ENCODE measurements at places on chromosomes 5 and 9.

DNA sequence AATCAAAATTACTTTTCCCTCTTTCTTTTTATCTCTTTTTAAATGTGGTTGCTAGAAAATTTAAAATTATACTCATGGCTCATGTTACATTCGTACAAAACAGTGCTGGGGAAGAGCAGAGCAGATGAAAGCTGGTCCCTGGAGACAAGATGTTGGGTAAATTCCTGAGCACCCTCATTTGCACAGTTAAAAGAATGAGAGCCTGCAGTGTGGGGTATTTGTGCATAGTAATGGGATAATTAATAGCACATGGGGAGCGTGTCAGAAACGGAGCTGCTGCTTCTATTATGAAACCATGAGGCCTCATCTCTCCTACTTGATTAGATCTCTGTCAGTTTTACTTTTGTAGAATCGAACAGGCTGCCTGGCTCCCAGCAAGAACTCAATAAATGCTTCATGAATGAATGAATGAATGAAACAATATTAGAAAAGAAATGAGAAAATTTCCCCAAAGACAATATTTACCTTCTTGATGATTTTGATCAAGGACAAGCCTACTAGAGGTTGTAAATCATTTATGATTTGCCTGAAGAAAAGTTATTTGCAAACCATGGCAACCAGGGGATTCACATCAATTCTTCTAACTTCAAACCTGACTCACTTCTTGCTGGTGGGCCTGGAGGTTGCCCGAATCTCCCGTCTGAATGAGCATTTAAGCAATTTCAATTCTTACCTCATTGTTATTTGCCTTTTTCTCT is 177.2 kb upstream of the TUT7 start:
- DNase-seq, result no peak

GRCh38 chr5:116531117-116531516 is 43.5 kb downstream of the SEMA6A start:
- DNase-seq, result no peak

DNA sequence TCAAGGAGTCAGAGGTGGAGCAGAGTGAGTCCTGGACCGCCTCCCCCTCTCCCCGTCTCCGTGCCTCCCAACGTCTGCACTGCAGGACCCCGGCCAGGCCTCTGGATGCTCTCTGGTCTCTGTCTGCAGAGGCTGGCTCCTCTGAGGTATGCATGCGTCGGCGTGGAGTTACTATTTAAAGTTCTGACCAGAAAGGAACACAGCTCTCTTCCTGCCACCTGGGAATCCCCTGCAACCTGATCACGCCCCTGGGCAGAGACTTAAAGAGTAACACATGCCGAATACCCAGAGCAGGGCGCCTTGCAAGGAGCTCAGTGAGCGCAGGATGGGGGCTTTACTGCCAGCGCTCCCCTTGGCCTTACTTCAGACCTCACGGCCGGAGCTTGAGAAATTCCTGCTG is 16.0 kb downstream of the ANXA6 start:
- no peak for DNase-seq

DNA sequence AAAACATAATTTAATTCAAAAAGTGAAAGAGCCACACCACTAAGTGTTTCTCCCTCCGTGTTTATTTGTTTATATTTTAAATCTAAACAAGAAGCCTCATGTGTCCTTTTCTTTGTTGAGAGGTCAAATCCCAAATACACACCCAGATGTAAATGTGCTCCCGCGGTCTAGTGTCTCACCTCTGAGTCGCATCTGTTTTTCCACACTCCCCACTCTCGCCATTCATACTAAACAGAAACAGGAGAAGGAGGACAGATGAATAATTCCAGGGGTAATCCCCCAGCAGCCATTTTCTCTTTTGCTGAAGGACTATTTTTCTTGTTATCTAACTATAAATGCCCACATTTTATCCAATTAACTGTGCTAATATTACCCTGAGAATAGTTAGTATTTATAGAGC is 361.6 kb upstream of the RIOK2 start:
- DNase-seq, result no peak

- no peak for DNase-seq
Observed at GRCh38 chr5:44619875-44620610, 188.7 kb upstream of the MRPS30 start.

- no peak for DNase-seq
Observed at GRCh38 chr9:130340011-130340410, 74.5 kb downstream of the HMCN2 start.

DNA sequence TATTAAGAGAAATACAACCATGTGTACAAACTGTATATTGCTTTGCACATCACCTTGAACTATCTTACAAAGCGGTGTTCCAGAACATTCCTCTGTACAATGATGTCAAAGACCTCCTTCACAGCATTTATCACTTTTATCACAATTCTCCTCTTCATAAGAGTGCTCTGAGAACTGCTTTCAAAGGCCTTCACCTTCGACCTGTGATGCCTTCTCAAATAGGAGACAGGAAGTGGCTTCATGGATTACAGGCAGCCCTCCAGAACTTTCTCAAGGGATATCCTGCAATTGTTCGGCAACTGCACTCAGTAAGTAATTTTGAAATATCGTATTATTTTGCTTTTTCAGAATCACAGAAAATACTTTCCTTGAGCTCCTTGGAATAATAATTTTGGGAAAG is 68.0 kb upstream of the IL7R start:
- DNase-seq, result no peak

- DNase-seq, result peak; percentile 52
Observed at GRCh38 chr9:97307091-97307490, 368 bp upstream of the CCDC180 start.

DNA sequence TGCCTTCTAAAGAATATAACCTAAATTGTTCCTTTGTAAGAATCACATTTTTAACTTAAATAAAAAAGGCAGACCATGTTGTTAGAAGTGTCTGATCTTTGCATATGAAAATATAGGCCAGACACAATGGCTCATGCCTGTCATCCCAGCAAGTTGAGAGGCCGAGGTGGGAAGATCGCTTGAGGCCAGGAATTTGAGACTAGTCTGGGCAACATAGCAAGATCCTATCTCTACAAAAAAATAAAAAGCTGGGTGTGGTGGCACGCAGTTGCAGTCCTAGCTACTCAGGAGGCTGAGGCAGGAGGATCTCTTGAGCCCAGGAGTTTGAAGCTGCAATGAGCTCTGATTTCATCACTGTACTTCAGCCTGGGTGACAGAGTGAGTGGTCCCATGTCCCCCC is 37.3 kb downstream of the TRIO start:
- DNase-seq, result no peak

DNA sequence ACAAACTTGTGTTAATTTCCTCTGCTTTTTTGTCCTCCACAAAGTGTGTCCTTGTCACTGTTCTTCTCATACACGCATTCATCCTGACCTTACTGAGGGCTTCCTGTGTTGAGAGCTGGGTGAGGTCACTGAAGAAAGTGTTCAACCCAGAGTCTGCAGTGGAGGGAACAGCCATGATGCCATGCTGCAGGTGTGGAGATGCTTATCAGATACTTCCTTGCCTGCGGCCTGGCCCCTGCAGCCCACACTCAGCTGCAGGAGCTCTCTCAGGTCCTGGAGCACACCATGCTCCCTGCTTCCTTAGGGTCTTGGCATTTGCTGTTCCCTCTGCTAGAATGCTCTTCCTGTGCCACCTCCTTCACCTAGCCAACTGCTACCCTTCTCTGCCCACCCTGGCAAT is 108.1 kb upstream of the SPRY4 start:
- DNase-seq, result no peak

DNA sequence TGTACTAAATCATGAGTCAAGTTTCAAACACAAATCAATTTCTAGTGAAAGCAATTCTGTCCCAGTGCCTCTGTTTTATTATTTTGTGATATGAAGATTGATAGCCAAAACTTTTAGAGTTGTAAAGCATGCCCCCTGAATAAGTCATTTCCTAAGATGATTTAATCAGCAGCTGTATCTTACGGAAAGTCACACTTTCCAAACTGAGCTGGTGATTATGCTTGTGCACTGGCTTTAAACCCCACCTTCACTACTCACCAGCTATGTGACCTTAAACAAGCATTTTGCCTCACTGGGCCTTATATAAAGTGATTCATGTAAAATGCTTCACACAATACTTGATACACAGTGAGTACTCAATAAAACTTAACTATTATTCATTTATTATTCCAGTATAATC is 78.1 kb downstream of the EDIL3 start:
- DNase-seq, result no peak

DNA sequence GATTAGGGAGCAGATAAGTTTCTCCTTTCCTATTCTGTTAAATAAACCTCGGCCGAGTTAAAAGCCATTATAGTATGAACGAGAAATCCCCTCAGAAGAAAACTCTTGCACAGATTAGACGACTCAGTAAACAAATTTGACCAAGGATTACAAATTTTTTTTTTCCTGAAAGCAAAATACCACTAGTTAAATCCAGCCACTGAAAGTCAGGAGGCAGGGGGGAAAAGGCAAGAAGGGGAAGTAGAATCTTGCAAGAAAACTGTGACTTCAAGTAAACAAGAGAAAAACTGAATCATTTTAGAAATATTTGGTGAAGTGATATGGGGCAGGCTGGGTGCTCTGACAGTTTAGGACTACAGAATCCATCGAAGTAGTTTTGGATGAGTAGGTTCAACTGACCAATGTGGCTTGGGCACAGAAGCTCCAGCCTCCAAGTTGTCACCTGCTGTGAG is 251.0 kb downstream of the DENND1A start:
- no peak for DNase-seq

GRCh38 chr9:69036799-69037198 is 1.2 kb downstream of the FXN start:
- DNase-seq, result no peak

- DNase-seq, result no peak
Observed at GRCh38 chr9:98396236-98396635, 140.8 kb upstream of the TBC1D2 start.

- no peak for DNase-seq
Observed at GRCh38 chr9:124332361-124333202, 74.8 kb downstream of the NEK6 start.

DNA sequence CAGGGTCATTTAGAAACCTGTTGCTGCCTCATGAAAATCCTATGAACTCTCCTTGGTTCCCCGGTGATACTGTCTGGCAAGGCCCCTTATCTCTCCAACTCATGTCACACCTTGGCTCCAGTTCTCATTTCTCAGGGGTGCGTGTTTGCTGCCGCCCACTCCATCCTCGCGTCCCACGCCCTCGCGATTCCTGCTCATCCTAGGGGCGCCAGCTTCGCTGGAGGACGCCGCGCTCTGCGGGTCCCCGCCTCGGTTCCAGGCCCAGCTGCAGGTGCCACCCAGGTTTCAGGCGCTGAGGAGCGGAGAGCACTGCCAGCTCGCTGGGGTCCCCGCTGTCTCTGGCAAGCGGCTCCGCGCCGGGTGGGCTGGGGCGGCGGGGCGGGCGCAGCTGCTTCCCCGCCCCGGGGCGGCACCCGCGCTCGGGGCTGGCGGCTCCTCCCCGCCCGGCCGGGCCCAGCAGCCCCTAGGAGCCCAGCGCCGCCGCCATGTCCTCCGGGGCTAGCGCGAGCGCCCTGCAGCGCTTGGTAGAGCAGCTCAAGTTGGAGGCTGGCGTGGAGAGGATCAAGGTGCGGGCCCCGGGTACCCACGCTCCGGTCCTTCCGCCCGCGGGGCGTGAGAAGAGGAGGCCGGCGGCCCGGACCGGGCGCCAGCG is at the start of gene GNG10:
Gene GNG10, plus strand, starts transcription at position 456 of the 652 bp plus-strand sequence. Its CDS starts 30 bp downstream, at position 486.
- DNase-seq, result no peak

- DNase-seq, result no peak
Observed at GRCh38 chr9:88221105-88221504, 82.8 kb upstream of the SPATA31C2 start.

Data from non-pigmented ciliary epithelial cell (primary cell).